AML-193 (cell line): ENCODE measurements at places on chromosomes 4 and X.
A peak's percentile ranks its signal among the peaks of the same experiment; 100 is the strongest.

GRCh38 chr4:42280327-42281095 lies 116.8 kb upstream of the SHISA3 start:
- peak; percentile 31 for DNase-seq

DNA sequence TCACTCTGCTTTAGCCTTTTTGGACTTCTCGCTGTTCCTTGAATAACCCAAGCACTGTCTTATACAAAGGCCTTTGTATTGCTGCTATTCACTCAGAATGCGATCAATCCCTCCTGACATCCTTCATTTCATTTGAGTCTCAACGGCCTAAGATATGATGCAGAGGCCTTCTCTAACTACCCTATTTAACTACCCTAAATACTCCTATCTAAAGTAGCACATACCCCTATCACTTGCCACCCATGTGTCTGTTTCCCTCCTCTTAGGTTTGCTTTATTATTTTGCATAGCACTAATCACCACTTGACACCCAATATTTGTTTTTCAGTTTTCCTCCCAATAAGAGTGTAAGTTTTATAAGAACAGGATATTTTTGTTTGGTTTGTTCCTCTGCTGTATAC lies 42.3 kb upstream of the ACSL4 start:
- DNase-seq: no peak

- DNase-seq: no peak
Measured at GRCh38 chrX:24956828-24957227, 58.9 kb downstream of the ARX start.

GRCh38 chrX:44904542-44905115 lies 31.6 kb downstream of the KDM6A start:
- DNase-seq: no peak

GRCh38 chr4:73901031-73901430 lies 31.8 kb downstream of the CXCL1 start:
- no peak for DNase-seq

DNA sequence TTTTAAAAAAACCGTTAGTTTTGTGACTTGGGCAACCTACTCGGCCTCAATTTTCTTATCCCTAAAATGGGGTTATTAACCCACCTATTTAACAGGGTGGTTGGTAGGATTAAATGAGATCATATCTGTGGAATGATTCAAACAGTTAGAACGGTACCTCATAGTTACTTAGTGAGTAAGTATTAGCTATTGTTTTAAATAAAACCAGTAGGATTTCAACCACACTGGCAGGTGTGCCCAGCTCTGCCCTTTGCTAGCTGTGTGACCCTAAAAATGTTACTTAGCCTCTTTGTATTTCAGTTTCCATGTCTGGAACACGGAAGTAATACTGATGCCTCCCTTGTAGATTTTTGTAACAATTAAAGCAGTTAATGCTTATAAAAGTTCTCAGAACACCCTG lies 225.8 kb upstream of the SPRY1 start:
- no peak for DNase-seq

- DNase-seq: no peak
Measured at GRCh38 chrX:41684138-41684537, 4.6 kb upstream of the GPR34 start.

DNA sequence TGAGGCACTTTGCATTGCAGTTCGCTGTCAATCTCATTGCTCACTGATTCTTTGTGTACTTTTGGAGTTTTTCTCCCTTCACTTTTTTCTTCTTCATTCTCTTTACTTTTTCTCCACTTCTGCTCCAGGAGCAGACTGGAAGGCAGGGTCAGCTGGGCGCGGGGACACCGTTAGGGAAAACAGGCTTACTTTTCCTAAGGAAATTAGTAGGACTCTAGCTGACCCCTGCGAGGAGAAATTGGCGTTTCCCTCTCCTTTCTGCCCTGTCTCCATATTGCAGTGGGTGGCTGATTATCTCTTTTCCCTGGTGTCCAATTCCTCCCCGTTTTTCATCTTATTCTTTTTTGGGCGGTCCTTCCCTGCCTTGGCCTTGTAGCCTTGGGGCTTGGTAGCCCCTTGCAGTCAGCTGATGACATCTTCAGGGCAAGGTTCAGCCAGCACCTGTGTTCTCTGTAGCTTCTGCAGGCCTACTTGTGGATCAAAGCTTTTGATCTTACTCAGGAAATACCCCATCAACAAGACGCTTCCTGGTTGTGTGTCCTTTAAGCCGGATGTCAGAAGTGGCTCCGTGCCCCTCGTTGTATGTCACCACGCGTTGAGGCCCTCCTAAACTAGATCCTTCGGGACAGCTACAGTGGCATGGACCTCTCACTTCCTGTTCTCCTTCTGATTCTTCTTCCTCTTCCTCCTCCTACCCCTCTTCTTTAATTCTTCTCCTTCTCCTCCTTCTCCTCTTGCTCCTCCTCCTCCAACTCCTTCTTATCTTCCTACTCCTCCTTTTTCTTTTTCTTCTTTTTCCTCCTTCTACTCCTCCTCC lies 36.1 kb downstream of the NBDY start:
- no peak for DNase-seq

DNA sequence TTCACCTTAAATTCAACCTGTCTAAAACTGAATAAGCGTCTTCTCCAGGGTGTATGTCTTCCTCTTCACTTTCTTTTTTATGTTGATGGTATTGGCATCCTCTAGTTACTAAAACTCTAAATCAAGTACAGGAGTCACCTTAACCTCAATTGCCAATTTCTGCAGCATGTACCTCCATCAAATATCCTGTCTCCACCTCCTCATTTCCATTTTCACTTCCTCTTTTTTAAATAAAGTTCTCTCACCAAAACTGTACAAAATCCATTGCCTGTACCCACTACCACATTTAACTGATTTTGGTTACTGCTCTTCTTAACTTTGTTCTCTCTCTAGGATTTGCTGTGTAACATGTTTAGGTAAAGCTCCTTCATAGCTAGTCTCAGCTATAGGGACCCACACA lies 9.2 kb upstream of the NPFFR2 start:
- no peak for DNase-seq

GRCh38 chr4:89897867-89898266 lies 3.2 kb downstream of the MMRN1 start:
- no peak for DNase-seq

DNA sequence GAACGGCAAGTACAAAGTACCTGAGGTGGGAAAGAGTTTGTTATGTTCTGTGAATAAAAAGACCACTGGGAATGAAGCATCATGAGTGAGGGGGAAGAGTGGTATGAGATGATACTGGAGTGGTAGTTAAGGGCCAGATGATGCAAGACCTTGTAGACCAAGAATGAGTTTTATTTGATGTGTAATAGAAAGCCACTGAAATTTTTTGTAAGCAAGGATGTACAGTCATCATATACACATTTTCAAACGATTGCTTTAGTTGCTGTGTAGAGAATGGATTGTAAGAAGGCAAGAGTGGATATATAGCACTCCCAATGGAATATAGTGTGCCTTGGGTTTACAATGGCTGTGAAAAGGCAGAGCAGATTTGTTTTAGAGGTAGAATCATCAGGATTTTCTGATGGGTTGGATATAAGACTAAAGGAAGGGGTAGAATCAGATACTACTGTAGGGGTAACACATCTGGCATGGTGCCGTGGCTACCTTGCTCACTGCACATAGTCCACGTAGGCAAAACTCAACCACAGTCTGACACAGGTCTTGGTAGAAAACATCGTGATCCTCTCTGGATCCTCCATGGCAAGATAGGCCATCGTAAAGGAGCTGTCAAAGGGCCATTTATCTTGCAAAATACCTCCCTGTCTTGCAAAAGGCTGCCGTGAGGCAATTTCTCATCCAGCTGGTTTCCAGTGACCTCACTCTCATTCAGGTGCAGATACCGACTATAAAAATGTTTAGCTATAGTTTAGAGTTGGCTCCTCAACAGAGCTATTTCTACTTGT lies 14.9 kb downstream of the TIFA start:
- no peak for DNase-seq

DNA sequence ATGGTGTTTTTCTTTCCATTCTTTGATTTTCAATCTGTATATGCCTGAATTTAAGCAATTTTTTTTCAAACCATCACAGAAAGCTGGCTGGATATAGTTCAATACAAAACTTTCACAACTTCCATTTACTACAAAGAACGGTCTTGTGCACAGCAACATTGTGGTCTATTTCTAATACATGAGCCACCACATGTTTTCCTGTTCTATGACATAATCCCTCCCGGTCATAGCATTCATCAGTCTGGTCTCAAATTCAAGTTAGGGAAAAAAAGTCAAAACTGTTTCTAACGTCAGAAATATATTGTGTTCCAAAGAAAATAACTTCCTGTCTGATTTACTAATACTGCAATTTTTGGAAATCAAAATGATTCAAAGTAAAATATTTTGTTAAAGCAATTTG lies 7.5 kb upstream of the CXCL6 start:
- DNase-seq: peak; percentile 87

GRCh38 chr4:75745721-75746199 lies 21.4 kb downstream of the USO1 start:
- DNase-seq: no peak

GRCh38 chr4:3261411-3262207 lies 12.7 kb downstream of the MSANTD1 start:
- no peak for DNase-seq

- no peak for DNase-seq
Measured at GRCh38 chrX:2488621-2489285, 12.0 kb downstream of the DHRSX start.

DNA sequence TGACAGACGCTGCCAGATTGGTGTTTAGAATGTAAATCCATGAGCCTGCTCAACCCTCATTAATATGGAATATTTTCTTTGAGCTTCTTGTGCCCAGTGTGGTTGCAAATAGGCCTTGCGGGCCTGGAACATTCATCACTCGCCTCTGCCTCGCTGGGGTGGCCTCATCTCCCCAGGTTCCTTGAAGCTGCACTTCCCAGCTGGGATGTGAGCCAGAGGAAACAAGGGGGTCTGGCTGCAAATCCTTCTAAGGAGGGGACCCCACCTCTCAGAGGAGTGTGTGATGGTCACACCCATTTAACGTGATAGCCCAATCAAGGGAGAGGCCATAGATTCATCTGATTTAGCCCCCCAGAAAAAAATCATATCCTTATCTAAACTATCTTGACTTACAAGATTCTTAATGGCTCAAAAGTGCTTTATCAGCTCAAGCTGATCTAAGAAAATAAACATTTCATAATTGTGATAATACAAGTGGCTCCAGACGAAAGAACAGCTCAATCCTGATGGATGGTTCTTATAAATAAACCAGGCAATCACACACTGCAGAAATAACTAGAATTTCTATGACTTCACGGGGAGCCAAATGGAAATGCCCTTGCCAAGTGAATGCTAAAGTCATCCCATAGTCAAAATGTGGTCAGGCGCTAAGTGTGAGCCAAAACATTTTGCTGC lies 189.9 kb downstream of the PTTG2 start:
- DNase-seq: no peak

DNA sequence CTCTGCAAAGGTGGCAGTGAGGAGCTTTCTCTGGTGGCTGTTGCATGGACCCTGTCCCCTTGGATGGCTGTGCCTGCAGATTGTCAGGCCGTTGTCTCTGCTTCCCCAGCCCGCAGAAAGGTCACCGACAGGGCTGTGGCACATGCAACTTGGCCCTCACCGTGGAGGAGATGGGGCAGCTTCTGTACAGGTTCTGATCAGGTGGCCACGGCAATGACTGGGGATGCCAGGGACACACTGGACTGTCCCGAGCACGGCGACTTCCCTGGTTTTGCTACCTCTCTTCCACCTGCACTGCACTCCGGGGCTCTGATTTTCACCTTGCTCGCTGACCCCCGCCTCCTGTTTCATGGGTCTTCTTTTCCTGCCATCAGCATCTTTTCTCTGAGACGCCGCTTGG lies 43.5 kb downstream of the DCTD start:
- no peak for DNase-seq

DNA sequence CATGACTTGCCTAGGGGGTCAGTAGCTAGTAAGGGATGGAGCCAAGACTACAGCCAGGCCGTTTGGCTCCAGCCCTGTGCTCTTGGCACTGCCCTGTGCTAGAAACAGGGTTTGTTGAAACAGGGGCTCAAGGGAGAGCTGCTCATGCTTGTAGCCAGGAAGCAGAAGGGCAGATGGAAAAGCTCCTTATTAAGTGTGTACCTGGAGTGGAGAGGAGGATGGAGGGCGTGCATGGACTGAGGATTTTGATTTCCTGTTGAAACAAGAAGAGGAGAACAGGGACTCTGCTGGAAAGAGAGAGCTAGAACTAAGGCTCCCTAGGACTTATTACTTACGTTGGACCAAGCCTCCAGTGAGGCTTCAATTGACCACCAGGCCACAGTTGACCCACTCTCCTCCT lies 363.0 kb downstream of the MID1IP1 start:
- DNase-seq: no peak

- no peak for DNase-seq
Measured at GRCh38 chrX:150771116-150771515, 77.9 kb downstream of the MTMR1 start.

DNA sequence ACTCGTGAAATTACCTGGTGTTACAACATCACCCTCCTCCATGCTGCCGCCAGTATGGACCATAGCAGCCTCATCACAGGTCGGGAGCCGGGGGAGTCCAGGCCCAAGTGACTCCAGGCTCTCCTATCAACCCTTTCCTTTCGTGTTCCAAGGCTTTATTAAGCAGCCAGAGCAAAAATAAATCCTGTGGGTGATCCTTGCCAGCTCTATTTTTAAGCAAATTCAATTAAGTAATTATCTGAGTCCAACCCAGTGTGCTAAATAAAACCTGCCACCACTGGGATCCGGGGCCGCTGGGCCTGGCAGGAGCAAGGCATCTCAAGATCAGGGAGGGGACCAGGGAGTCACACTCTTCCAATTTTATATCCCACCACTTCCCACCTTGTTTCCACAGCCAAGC lies 80.7 kb upstream of the PRPS1 start:
- no peak for DNase-seq

- DNase-seq: no peak
Measured at GRCh38 chrX:2536974-2537373, 36.2 kb upstream of the DHRSX start.

DNA sequence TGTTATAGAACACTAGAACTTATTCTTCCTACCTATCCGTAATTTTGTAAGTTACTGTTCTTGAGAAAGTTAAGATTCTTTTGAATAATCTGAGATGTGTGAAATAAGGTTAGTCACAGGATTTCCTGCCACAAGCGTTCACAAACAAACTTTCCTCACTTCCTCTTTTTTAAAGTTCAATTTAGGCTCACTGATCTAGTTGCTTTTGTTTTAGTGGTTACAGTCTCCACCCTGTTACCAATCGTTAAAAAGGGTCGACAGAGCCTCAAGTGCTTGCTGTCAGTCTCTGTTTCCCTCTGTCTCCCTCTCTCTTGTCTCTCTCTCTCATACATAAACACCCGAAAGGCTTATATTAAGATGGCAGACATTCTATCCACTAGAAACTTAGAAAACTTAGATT lies 35.9 kb upstream of the STK26 start:
- peak; percentile 80 for DNase-seq

GRCh38 chrX:119694601-119695534 lies 1.9 kb upstream of the SEPTIN6 start:
- DNase-seq: peak; percentile 15

- no peak for DNase-seq
Measured at GRCh38 chr4:138164208-138164607, 77.9 kb downstream of the SLC7A11 start.
